ENCODE measurements at places on chromosomes 5 and 9.

DNA sequence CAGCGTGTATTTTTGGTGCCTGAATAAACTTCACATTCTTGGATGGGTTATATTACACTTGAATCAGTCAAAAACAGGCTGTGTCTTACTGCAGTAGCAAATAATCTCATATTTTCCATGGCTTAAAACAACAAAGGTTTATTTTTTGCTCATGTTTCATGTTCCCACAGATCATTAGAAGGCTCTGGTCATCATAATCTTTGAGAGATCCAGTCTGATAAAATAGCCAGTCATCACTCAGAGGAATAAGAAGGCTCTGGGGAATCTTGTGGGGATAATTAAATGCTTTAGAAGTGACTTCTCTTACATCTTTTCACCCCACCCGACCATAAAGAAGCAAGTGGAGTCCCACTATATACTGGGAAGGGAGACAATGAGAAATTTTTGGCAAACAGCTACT, 417.7 kb downstream of the PSAT1 start:
- DNase-seq = no peak

DNA sequence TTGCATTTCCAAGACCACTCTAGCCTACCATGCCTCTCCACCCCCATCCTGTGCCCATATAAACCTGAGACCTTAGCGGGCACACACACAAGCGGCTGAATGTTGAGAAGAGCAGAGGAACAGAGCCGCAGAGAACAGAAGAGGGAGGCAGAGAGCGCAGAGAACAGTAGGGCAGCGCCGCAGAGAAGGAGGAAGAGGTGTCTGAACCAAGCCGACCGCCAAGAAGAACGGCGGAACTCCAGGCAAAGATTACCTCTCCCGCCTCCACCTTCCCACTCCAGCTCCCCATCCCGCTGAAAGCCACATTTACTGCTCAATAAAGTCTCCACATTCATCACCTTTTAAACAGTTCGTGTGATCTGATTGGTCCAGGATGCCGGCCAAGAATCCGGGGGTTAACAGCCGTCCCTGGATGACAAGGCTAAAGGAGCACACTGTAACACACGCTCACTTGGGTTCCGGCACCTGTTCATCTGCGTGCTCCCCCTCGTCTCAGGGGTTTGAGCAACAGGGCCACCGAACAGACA, 33.2 kb downstream of the GRIN3A start:
- DNase-seq = peak; percentile 10

DNA sequence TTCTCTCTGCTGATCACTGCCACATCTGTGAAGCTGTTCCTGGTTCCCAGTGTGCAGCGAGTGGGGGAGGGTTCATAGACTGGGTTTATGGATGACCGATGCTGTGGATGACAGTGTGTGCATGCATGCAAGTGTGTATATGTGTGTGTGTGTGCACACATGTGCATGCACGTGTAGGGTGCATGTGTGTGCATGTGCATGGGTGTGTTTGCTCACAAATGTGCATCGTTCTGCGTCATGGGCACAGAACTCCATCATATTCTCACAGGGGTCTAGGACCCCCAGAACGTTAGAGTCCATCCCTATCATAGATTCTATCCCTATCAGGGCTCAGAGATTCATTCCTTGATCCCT, 134.0 kb downstream of the PHF2 start:
- DNase-seq = no peak

- no peak for DNase-seq
Observed at GRCh38 chr5:42572313-42572712, 149.1 kb downstream of the GHR start.

DNA sequence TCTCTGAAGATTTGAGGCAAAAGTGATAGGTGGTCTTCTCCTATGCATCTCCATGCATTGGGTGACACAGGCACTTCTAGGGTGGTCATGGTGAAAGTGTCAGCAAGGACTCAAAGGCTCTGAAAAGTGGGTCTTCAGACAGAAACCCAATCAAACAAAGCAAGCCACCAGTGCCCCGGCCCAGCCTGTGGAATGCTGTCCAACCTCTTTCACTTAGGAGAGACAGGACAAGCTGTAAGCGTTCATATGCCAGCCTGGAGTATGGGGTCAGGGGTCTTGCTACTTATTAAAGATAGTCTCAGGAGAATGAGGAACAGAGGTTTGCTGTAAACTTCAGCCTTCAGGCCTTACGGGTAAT, 324.5 kb downstream of the GADD45G start:
- DNase-seq = no peak

DNA sequence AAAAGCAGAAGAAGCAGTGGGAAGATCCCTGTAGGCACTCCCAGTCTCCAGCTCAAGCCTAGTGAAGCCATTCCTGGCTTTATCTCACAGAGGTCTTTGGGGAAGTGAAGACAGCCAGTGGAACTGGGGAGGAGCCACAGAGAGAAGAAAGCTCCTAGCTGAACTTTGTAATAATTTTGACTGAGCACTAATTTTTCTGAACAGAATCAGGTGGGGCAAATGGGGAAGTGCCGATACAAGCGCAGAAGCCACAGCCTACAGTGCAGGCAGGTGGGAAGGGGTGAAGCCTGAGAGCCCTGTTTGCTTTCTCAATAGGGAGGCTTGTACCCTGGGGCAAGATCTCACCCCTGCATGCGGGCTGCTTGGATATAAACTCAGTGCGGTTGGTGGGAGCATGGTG, 48.4 kb upstream of the SNAPC3 start:
- DNase-seq = no peak

DNA sequence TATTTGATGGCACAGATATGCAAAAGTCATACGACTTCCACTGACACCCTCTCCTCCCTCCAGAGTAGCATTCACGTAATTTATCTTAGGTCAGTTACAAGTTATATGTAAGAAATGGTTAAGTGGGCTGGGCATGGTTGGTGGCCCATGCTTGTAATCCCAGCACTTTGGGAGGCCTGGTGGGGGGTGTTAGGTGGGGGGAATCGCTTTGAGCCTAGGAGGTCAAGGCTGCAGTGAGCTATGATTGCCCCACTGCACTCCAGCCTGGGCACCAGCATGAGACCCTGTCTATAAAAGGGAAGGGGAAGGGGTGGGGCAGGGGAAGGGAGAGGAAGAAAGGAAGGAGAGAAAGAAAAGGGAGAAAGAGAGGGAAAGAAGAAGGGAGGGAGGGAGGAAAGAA, 202.8 kb downstream of the AUH start:
- DNase-seq = no peak

DNA sequence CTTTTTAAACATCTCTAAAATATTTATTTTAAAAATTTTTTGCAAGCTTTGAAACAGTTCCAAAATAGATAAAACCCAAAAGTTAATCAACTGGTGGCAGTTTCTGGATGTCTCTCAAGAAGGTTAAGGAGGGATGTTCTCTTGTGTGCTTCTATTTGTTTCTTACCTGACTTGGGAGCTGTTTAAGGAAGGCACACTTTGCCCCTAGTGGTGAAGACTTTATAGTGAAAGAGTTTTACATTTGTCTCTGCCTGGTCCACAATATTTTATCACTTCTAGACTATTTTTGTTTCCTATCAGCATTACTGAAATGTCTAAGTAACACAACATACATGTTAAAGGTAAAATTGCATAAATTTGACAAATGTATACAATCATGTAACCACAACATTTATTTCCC, 552.8 kb downstream of the SEMA5A start:
- no peak for DNase-seq

Data from stimulated activated CD4-positive, alpha-beta T cell treated with anti-CD3 and anti-CD28 coated beads, Interleukin-4, amount 100 ng/mL, for 48 hours (primary cell).